ENCODE measurements at places on chromosomes 1 and 21.

DNA sequence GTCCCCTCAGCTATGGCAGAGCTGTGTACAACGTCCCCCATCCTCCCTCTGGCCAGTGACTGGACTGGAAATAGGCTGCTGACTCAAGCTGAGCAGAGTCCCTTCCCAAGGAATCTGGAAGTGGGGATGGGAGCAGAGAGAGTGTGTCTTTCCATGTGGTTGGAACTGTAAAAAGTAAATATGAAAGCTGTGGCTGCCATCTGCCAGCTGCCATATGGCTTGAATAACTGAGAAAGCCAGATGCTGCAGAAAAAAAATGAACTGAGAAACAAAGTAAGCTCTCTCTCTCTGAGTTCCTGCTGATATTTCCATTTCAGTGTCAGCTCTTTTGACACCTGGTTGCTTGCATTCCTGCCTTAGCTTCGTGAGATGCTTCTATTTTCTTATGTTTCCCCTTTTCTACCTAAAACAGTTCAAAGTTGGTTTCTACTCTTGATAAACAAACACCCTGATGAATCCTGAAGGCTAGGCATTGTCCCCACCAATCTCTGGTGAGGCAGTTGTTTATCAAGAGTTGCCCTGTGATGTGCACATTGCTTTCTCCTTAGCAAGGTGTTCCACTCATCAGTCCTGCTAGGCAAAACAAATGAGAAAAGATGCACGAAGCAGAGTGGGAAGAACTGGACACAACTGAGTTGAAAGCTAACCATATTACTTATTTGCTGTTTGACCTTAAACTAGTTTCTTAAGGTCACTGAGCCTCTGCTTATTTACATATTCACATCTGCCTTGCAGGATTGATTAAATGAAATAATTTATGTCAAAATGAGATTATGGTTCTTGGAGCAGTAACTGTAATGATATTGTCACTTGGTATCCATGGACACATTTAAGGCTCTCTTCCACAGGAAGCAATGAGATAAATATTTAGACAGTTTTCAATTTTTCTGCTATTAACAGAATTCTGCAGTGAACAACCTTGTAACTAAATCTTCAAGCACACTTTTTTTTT, 16.6 kb upstream of the DR1 start:
- peak; percentile 32 for DNase-seq

DNA sequence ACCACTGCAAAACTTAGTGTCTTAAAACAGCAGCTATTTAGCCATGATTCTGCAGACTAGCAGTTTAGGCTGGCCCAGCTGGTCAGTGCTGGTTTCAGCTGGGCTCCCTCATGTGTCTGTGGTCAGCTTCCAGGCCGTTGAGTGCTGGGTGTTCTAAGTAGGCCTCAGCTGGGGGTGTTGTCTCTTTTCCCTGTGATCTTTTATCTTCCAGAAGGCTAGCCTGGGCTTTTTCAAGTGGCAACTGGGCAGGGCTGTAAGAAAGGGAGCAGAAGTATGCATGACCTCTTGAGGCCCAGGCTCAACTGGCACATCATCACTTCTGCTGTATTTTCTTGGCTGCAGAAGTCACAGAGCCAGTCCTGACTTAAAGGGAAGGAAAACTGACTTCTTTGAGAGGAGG, 136.1 kb downstream of the KIF26B start:
- DNase-seq, result no peak

DNA sequence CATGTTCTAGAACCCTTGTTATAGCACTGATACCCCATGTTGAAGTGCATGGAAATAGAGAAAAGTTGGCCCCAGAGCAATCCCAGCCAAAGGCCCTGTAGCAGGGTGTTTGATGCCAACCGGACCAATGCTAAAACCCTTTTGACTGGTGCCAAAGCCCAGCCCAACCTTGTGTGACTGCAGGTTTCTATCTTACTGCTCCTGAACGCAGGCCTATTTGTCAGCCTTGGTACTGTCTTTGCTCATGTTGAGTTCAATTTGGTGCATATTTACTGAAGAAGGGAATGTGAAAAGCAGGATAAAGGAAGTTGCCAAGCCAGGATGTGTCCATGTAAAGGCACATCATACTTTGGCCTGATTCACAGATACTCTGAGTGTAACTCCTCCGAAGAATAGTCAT, 51.7 kb upstream of the NFASC start:
- no peak for DNase-seq

GRCh38 chr1:66353257-66353656, 180.7 kb upstream of the SGIP1 start:
- no peak for DNase-seq

DNA sequence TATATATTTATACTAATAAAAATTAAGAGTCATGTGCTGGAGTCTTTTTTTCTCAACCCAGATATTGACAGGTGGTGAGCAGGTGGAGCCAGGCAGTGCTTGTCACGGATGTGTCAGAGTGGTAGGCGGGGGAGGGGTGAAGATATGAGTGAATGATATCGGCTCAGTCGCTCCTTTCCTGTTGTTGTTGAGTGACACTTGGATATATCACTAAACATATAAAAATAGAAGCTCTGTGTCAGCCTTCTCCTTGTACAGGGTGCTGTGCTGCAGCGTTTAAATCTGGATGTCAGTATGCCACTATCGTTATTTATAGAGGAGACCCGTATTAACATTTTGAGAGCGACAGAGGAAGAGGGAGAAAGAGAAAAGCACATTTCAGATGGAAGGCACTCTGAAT, 339.6 kb downstream of the NUF2 start:
- DNase-seq, result no peak

GRCh38 chr1:206706298-206706791, 21.6 kb downstream of the MAPKAPK2 start:
- DNase-seq, result peak; percentile 99

DNA sequence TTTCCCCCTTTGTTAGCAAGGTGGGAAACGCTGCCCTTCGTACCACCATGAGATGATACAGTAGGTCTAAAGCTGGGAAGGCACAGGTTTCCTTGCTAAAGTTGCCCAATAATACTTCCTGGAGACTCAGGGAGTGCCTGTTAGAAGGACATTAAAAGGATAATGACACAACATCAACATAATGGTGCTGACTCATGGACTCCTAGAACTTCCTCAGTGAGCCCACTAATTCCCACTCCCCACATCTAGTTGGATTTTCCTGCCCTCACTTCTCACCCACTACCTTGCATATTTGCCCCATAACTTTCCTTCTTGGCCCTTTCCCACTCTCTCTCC, 17.5 kb downstream of the CFAP45 start:
- DNase-seq, result no peak

DNA sequence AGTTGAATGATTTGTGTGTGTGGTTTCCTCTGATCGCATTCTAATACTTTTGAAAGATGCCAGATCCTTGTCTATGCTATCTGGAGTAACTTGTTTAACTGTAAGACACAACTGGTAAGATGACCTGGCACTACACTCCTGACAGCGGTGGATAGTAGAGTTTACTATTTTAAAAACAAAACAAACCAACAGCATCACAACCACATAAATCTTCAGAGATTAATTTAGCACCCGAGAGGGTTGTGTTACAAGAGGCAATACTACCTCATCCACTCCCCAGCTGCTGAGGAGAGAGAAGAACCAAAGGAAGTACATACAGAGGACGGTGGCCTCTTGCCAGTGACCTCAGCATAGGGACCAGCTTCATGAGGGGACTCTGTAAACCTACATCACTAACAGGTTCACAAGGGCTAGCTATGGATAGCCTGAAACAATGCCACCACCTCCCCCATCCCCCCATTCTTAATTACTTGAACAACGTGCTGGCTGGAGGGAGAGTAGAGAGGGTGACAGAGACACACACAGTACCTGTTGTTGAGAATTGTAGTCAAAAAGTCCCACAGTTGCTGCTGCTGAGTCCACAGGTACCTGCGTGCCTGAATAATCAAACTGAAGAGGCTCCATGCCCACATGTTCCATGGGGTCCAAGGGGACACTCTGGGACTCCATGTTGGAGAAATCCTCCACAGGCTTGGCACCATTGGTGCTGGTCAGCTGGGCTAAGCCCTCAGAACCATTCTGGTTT, 73.5 kb downstream of the PUM1 start:
- DNase-seq, result peak; percentile 65

- DNase-seq, result no peak
These were observed 899.2 kb downstream of the NCAM2 start for GRCh38 chr21:21897275-21897883.

- no peak for DNase-seq
These were observed 239.1 kb upstream of the IRF2BP2 start for GRCh38 chr1:234848972-234849649.

- DNase-seq, result no peak
These were observed 54.2 kb downstream of the HIVEP3 start for GRCh38 chr1:41864471-41865040.

DNA sequence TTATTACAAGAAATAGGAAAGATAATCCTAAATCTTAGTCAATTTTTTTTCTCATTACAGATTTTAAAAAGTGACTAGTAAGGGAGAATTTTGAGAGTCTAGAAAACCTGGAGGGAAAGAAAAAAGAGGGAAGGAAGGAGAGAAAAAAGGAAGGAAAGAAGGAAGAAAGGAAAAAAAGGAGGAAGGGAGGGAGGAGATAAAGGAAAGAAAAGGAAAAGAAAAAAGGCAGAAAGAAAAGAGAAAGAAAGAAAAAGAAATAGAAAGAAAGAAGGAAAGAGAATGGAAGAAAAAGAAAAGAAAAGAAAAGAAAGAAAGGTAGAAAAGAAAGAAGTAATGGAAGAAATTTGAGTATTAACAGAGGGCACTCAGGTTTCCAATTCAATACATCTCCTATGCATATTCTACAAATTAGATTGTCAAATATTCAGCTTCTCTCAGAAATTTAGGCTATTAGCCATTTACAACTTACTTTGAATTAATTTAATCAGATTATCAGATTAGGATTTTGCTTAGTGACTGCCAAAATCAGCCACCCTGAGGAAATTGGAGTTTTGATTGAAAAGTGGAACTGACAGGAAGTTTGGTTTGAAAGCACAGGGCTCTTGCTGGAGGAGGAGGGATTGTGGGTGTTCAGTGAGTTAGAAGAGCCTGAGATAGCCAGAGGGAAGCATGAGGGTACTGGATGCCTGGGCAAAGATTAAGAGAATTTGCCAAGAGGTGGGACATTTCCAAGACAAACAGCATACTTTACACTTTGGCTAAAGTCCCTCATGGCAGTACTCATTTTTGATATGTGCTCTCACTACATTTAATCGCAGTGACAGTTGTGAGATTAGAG, 677.8 kb downstream of the USP25 start:
- DNase-seq, result no peak

DNA sequence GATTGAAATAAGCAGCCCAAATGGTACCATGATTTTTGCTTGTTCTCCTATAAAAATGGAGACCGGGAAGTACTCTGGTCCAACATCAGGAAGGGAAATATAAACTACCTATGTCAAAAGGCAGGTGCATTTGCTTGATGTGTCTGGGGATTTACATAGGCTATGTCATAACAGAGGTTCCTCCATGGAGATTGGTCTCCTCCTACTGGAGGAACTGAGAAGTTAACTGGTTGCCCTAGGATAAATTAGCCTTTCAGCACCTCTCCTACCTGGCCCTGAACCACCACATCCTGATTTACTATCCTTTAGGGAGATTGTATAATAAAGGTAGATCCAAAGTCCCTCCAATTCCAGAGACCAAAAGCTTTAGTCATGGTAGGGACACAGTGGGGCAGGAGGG, 1109.3 kb upstream of the B3GALT2 start:
- peak; percentile 20 for DNase-seq

GRCh38 chr1:3324704-3325535, 129.5 kb upstream of the ARHGEF16 start:
- no peak for DNase-seq

GRCh38 chr1:46380508-46380907, 13.6 kb upstream of the FAAH start:
- no peak for DNase-seq

GRCh38 chr1:229643996-229644745, 18.1 kb downstream of the URB2 start:
- DNase-seq, result no peak

DNA sequence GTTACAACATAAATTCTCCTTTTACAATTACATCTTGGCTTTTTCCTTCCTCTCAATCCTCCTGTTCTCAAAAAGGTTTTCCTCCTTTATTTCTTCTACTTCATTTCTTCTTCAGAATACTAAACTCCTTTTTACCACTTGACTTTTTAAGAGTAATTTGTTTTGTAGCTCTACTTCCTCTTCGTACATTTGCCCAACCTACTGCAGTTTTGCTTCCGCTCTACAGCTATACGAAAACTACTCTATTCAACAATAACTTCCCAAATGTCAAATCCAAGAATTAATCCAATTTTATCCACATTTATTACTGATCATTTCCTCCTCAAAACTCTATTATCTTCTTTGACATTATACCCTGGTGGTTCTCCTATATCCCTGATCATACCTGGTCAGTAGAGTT, 3.4 kb downstream of the GDAP2 start:
- no peak for DNase-seq

GRCh38 chr1:92502247-92502646, 15.5 kb upstream of the GFI1 start:
- no peak for DNase-seq

DNA sequence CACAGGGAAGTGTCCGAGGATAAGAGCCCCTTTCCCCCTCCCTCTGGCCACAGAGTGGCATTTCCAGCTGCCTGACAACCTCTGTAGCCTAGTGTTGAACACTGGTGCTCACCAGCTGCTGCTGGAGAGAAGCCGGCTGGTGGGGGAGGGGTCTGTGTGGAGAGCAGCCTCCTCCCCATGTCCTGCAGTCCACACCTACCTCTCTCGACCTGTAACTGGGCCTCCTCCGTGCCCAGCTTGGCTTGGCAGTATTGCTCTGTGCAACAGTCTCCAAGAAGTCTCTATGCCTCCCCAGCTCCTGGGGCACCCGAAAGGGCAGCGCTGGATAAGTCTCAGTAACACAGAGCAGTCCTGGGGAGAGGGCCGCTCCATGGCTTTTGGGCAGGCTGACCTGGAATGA, 17.0 kb downstream of the PAPPA2 start:
- DNase-seq, result no peak

DNA sequence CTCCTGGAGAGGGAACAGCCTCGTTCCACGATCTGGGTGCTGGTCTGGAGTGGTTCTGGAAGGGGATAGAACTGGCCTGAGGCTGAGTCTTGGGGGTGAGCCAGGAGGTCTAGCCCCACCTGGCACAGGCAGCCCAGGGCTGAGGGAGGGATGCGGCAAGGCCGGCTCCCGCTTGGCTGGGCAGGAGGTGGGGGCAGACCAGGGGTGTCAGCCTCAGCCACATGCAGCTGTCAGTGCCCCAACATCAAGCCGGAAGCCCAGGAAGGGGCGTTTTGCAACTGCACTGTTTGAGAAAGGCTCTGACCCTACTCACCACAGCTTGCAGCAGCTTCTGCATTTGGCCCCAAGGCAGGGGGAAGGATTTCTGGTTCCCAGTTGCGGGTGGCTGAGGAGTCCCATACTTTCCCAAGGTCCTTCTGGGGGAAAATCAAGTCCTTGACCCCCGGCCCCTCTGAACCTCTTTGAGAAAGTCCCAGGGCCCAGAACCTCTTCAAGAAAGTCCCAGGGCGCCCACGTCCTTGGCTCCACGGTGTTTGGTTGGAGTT, 2.0 kb downstream of the EFHD2 start:
- DNase-seq, result peak; percentile 91

GRCh38 chr1:1315435-1315954, 7.1 kb downstream of the PUSL1 start:
- DNase-seq, result no peak

- no peak for DNase-seq
These were observed 1.0 kb upstream of the ARID1A start for GRCh38 chr1:26694638-26695355.

- peak; percentile 26 for DNase-seq
These were observed 80.6 kb downstream of the TGFBR3 start for GRCh38 chr1:91805311-91805801.

GRCh38 chr1:246270236-246270635, 236.8 kb downstream of the SMYD3 start:
- no peak for DNase-seq

GRCh38 chr1:162008799-162009198, 14.9 kb downstream of the OLFML2B start:
- DNase-seq, result no peak

GRCh38 chr21:43861706-43862105, 3.3 kb upstream of the AGPAT3 start:
- no peak for DNase-seq

All from SJCRH30 (cell line).